CD4-positive, alpha-beta T cell treated with Interleukin-17A for 1 hour (primary cell): ENCODE measurements at places on chromosomes 6 and 20.

DNA sequence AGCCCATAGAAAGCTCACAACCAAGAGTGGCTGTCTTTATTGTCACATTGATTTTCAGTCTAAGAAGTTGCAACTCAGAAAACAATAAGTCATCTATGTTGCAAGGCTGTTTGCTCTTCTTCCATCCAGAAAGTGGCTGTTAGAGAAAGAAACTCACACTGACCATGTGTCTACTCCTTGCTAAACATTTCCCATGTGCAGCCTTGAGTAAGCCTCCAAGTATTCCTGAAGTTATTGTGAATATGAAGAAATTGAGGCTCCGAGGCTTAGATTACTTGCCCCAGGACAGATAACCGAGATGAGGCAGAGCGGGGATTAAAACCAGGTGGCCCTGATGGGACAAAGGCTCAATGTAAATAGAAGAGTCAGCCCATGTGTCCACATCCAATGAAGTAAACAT, 105.0 kb downstream of the SPTLC3 start:
- DNase-seq: no peak

GRCh38 chr6:38846361-38846760, 131.2 kb downstream of the DNAH8 start:
- no peak for DNase-seq

GRCh38 chr6:36245572-36246061, 24.2 kb upstream of the PNPLA1 start:
- peak; percentile 10 for DNase-seq

- no peak for DNase-seq
These were observed 1.1 kb downstream of the RAB32 start for GRCh38 chr6:146544616-146545182.

DNA sequence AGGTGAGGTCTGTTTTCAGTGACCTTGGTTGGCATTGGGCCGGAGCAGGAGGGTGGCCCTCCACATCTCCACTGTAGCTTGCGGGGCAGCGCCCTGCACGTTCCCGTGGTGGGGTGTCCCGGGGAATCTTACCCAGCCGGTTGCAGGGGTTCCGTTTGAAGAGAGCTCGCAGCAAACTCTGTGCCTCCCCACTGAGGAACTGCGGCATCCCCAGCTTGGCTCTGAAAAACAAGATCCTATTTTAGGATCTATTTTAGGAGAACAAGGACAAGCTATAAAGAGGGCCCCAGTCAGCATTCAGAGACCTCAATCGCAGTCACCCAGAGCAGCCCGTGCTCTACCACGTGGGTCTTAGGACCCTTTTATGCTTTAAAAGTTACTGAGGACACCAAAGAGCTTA, 97.8 kb downstream of the RAMACL start:
- no peak for DNase-seq
